ENCODE measurements at places on chromosomes 12 and 14. TPM values are rescaled to one million over a fixed set of nuclear protein-coding genes. Genes with fewer than 3 reads are reported as not detected.

DNA sequence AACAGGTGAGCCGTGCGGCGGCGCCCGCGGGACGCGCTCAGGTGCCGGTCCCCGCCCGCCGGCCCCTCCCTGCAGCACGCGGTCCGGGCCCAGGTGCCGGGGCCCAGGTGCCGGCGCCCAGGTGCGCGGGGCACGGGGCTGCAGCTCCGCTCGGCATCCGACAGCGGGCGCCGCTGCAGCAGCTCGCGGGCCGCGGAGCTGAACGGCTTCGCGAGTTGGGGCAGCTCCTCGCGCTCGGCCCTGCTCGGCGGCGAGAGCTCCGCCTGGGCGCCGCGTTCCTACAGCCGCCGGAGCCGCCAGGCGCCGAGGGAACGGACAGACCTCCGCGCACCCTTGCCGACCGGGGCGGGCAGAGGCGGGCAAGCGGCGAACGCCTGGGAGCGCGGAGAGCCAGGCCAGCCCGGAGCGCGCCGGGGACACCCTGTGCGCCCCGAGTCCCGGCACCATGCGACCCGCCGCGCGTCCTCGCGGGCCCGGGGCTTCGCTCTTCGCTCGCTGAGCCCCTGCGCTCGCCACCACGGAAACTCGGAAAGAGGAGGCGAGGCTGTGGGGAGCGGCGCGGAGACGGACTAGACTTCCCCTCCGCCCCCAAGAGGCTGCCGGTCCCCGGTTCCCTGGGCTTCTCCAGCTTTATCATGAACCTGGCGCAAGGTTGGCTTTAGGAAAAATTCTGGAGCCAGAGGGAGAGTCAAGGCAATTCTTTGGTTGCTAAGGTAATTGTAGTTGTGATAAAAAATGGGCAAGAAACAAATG is at the start of gene RGS6:
TSS of gene RGS6 (plus strand) at position 201 of the 753 bp plus-strand sequence.
- peaks cover 5% of the 10 kb centered on the region for H3K4me1 ChIP-seq
- H3K36me3 ChIP-seq: no peaks in the 10 kb centered on the region
- H3K27ac ChIP-seq: no peak within 1 kb of the TSS

GRCh38 chr12:130959632-130960031 is 5.9 kb downstream of the ADGRD1 start:
- no peak overlapping the region for H3K4me3 ChIP-seq
- no peak for DNase-seq
- H3K27ac ChIP-seq: no peak overlapping the region
- H3K4me1 ChIP-seq: no peaks in the 10 kb centered on the region

Gene ESR2
- total RNA-seq: 0.32 TPM

Gene RNASE3
- total RNA-seq: not detected

All from HCT116 (cell line).